ENCODE measurements at places on chromosomes 5 and 9.

DNA sequence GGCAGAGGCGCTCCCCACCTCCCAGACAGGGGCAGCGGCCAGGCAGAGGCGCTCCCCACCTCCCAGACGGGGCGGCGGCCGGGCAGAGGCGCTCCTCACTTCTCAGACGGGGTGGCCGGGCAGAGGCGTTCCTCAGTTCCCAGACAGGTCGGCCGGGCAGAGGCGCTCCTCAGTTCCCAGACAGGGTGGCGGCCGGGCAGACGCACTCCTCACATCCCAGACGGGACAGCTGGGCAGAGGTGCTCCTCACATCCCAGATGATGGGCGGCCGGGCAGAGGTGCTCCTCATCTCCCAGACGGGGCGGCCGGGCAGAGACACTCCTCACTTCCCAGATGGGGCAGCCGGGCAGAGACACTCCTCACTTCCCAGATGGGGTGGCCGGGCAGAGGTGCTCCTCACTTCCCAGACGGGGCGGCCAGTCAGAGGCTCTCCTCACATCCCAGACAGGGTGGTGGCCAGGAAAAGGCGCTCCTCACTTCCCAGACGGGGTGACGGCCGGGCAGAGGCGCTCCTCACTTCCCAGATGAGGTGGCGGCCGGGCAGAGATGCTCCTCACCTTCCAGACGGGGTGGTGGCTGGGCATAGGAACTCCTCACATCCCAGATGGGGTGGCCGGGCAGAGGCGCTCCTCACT, 75.1 kb downstream of the CARTPT start:
- DNase-seq = no peak

DNA sequence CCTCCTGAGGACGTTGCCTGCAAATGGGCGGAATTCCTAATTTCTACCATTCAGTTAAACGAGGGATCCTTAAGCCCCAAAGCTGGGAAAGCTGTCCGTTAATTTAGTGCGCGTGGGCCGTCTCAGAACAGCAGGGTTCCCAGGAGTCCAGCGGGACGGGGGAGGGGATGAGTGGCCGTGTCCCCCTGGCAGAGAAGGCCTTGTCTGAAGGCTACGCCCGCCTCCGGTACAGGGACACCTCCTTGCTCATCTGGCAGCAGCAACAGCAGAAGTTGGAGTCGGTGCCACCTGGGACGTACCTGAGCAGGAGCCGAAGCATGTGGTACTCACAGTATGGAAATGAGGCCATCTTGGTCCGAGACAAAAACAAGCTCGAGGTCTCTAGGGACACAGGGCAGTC, 1.3 kb downstream of the BRD3OS start:
- no peak for DNase-seq

DNA sequence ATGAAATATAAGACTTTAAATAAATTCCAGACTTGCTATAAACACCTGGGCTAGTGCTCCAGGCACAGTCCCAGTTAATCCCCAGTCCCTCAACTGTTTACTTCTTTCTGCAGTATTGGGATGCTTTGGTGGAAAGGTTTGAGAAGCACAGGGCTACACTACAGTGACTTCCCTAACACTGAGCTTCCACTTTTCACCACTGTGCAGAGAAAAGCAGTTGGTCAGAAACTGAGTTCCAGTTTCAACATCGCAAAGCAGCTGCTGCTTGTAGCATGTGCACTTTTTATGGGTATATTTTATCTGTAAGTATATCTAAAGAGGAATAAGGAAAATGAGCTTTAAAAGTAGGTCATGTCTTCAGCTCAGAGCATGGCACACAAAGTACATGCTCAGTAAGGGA, 339.7 kb downstream of the NTRK2 start:
- DNase-seq = no peak

GRCh38 chr9:14260101-14260500, 53.8 kb downstream of the NFIB start:
- DNase-seq = no peak

- no peak for DNase-seq
Measured at GRCh38 chr5:95743877-95744276, 12.7 kb downstream of the RHOBTB3 start.

DNA sequence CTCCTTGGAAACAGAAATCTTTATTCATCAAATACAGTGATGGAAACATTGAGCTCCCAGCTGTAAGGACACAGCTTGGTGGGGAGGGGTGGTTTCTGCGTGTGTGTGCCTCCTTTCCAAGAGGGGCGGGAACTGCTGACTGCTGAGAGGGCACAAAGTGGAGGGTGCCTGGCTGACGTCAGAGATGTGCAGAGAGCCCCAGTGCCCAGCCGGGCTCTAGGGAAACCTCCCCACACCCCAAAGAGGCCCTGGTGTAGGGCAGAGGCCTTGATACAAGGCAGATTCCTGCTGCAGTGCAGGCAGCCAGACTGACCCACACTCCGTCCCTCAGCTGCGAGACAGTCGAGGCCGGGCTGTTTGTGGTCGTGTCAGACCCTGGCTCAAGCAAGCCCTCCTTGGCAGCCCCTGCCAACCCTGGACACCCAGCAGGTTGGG, 191.0 kb downstream of the CACNA1B start:
- no peak for DNase-seq

GRCh38 chr9:13734601-13735000, 455.1 kb upstream of the MPDZ start:
- DNase-seq = no peak

- no peak for DNase-seq
Measured at GRCh38 chr5:138910546-138911185, 35.5 kb upstream of the LRRTM2 start.

All from SHP77 treated with DMSO at 0.1 percent for 48 hours (cell line).